ENCODE measurements at places on chromosomes 6 and 20. TPM values are rescaled to one million over a fixed set of nuclear protein-coding genes. Genes with fewer than 3 reads are reported as not detected.

TMC2 gene
- 0.27 TPM for polyA plus RNA-seq

GRCh38 chr20:56924292-56925081 is 295.4 kb downstream of the TFAP2C start:
- DNase-seq = no peak

SAMD10 gene
- 10.5 TPM for polyA plus RNA-seq

ULBP2 gene
- 2.3 TPM for polyA plus RNA-seq

DNA sequence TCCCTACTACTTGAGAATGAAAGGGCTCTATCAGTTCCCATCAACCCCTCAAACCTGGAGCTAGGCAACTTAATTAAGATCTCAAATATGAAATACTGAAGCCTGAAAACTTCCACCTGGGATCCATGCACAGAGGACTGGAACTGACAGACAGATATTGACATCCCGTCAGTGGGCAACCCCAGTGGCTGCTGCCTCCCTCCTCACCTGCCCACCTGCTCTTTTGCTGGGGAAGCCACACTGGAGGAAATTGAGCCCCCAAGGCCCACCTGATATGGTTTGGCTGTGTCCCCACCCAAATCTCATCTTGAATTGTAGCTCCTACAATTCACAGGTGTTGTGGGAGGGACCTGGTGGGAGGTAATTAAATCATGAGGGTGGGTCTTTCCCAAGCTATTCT is 192.8 kb downstream of the LRFN2 start:
- no peak for DNase-seq

FRMD1 gene
- 5.8 TPM for polyA plus RNA-seq

- DNase-seq = peak; percentile 55
Observed at GRCh38 chr20:49484180-49485140, 2.0 kb upstream of the KCNB1 start.

DNAAF9 gene
- polyA plus RNA-seq = 25.2 TPM

SLC13A3 gene
- 6.1 TPM for polyA plus RNA-seq

ARFGAP1 gene
- polyA plus RNA-seq = 53.1 TPM

GRCh38 chr6:82971877-82972460 is 93.7 kb downstream of the UBE3D start:
- no peak for DNase-seq

GRCh38 chr6:140379919-140380318 is 1005.5 kb upstream of the CITED2 start:
- DNase-seq = no peak

GRCh38 chr6:11732036-11732631 is 46.5 kb downstream of the ADTRP start:
- no peak for DNase-seq

DNA sequence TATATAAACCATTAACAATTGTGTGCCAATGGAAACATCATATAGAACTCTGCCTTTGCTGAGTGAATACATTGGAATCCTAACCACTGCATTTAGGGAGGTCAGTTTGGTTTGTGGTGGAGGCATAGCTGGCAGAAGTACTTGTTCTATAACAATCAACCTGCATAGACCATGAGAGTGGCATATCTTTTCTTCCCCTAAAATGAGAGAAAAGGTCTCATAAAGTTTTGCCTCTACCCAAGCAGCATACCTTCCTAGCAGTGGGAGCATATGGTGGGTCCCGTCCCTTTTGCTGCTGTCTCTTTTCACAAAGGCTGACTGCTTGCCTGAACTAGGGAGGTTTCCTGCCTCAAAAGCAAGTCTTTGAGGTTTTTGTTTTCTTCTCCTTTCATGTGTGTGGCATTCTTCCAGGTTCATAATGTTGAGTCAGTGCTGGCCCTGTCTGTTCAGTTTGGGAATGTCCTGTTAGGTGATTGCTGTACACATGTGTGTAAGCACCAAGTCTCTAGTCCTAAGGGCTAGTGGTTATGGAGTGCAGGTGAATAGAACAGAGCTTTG is 61.2 kb upstream of the SUPT3H start:
- DNase-seq = no peak

DNA sequence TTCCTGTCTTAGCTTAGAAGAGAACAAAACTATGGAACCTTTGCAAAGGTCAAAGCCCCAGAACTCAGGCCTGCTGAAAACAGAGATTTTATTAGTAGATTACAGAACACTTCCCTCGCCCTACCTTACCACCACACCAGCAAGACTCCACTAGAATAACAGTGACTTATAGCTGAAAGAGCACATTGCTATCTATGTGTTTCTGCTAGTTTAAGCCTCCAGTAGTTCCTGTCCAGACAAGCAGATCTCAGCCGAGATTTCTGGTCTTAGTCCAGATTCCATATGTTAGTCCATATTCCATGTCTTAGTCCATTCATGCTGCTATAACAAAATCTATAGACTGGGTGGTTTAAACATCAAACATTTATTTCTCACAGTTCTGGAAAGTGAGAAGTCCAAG is 412.3 kb upstream of the ID4 start:
- no peak for DNase-seq

CST2 gene
- not detected for polyA plus RNA-seq

GRCh38 chr6:81950877-81951276 is 198.4 kb upstream of the TENT5A start:
- DNase-seq = no peak

C20orf202 gene
- polyA plus RNA-seq = 1.3 TPM

LRRN4 gene
- polyA plus RNA-seq = 0.92 TPM

DNA sequence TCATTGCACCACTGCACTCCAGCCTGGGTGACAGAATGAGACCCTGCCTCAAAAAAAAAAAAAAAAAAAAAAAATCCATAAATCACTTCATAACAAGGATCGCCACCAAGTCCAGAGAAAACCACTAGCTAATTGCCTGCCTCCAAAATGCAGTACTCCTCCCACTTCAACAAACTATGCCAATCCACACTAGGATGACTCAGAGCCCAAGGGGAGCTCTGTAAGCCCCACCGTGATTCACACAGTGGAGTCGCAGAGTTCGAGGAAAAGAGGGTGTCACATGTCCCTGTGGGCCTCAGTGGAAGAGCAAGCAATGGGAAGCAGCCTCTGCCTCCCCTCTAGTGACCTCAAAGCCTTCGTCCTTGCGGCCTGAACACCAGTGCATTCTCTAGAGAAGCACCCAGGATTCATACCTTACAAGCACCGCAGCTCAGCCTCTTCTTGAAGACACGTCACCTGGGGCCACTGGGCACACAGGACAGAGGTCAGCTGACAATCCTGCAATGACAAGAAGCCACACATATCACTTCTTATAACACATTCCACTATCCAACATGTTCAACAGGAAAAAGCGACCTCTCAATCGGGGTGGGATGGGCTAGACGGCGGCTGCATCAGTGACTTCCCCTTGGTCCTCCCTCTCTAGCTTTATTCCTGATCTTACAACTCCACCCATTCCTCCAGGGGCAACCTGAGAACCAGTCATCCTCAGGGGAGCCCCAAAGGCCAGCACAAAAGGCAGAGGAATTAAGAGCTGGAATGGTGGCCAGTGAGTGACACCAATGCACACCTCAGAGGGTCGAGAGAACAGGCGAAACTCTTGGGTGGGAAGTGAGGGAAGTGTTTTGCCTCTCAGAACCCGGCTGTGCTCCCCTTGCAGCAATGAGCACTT is 8.9 kb downstream of the SNHG17 start:
- no peak for DNase-seq

GRCh38 chr6:44201200-44201599 is 15.5 kb upstream of the MYMX start:
- no peak for DNase-seq

ULBP1 gene
- 6.0 TPM for polyA plus RNA-seq

- DNase-seq = no peak
Observed at GRCh38 chr6:30073489-30074235, 1.9 kb downstream of the RNF39 start.

DNA sequence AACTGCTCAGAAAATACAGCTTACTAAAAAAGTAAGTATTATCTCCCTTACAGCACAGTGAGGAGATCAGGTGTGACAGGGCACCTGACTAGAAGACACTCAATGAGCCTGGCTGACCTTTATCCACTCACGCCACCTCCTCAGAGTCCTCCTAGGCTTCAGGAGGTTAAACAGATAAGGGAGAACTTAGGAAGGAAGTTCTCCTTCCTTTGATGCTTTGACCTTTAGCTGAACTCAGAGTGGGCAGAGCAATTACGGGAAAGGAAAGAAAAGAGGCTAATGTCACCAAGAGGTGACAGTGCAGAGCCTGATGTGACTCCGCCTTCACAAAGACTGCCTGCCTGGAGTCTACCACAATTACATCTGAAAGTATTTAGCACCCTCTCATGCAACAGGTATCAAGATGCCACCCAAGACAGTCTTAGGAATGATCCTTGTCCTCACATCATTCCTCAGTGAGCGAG is 36.7 kb downstream of the MAN1A1 start:
- DNase-seq = no peak

- no peak for DNase-seq
Observed at GRCh38 chr20:63115651-63116411, 100.1 kb downstream of the YTHDF1 start.

GRCh38 chr6:34938268-34938667 is 49.2 kb downstream of the ANKS1A start:
- no peak for DNase-seq

- no peak for DNase-seq
Observed at GRCh38 chr20:62876902-62877816, 15.5 kb upstream of the TCFL5 start.

GRCh38 chr6:137486416-137486815 is 7.8 kb downstream of the OLIG3 start:
- no peak for DNase-seq

DNA sequence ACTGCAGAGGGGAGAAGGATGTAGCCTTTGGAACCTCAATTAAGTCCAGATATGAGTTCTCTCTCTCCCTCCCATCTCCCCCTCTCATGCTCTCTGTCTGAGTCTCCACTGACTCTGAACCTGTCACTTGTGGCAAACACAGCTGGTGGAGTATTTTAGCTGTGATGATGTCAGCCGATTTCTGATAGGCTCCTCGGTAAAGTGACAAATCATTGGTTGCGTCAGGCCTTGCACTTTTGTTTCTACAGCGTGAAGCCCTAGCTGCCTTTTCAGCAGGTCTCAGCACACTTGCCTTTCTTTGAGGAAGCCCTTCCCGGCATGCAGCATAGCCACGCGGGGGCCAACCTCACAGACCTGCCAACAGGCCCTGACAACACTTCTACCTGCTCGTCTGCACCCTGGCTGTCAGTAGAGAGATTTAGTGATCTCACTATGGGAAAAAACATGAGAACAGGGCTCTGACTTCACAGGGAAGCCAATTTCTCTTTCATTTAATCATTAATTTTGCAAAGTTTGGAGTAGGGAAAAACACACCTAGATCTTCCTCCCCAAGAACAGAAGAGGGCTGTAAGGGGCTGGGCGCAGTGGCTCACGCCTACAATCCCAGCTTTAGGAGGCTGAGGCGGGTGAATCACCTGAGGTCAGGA is 84.4 kb downstream of the GMPR start:
- DNase-seq = peak; percentile 67

FHL5 gene
- 2.7 TPM for polyA plus RNA-seq

- DNase-seq = no peak
Observed at GRCh38 chr20:48834278-48834677, 6.5 kb upstream of the PREX1 start.

DNA sequence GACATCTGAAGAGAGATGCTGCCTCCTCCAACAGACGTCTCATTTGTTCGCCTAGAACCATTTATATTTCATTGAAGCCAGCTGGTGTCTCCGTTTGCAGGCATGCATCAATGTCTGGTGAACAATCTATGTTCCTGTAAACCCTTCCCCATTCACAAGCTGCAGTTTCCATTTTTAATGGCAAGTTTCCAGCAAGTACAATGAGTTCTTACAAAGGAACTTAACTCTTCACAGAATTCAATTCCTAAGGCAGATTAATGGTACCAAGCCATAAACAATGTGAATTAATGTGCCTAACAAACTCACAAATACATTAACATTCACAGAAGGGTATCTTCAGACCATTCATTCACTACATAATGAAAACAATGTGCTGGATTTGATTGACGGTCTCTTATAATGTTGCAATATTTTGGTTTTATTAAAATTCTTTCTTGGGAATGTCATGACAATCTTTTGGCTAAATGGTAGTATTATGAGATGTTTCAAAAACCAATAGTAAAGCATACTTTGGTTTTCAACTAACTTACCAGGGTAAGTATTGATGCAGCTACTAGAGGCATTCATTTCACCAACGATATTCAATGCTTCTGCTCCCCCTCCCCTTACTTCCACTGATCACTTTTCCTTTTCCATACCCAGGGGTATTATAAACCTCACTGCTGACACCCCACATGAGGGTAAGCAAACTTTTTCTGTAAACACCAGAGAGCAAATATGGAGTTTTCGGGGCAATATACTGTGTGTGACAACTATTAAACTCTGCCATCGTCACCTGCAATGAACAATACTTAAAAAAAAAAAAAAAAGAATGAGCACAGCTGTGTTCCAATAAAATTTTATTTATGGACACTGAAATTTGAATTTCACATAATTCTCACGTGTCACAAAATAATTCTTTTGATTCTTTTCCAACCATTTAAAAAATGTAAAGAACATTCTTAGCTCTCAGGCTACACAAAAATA is 4.2 kb downstream of the AKIRIN2 start:
- no peak for DNase-seq

GRCh38 chr20:61185181-61185580 is 66.9 kb upstream of the CDH4 start:
- no peak for DNase-seq

GRCh38 chr6:136614994-136615393 is 64.8 kb upstream of the MAP7 start:
- DNase-seq = no peak

DNA sequence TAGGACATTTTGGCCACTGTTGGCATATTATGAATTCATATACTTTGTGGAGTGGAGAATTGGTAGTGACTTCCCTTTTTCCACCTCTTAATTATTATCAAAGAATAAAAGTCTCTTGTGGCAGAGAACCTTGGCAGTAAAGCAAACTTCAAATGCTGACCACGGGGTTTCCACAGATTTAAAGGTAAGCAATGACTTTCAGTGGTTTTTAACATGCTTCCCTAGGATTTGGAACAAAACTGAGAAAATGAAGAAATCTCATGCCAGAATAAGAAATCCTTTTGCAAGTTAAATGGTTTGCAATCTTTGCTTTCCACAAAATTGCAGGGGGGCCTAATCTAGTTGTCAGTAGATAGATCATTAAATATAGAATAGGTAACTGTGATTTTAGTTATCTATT is 2.0 kb upstream of the SDC4 start:
- no peak for DNase-seq

RIPPLY2 gene
- not detected for polyA plus RNA-seq

GSS gene
- polyA plus RNA-seq = 50.3 TPM

- no peak for DNase-seq
Observed at GRCh38 chr6:71031912-71032311, 75.1 kb upstream of the B3GAT2 start.

DNA sequence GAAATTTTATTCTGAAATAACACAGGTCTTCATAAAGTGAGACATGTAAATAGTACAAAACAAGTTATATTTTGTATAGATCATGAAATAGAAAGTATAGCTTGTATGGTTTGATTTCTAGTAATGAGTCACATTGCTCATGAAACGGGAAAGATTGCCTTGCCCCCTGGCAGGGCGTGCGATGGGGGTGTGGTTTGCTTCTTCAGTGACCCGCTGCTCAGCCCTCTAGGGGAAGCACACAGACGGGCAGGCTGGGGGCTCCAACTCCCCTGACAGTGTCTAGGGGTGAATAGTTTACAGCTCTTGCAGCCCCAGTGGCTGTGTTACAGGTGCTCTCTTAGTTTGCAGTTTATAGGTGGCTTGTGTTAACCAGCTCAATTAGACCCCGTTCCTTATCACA is 170.5 kb upstream of the RGS17 start:
- no peak for DNase-seq
